ENCODE measurements at places on chromosomes 5 and 9. TPM values are rescaled to one million over a fixed set of nuclear protein-coding genes. Genes with fewer than 3 reads are reported as not detected.
A peak's percentile ranks its signal among the peaks of the same experiment; 100 is the strongest.

DNA sequence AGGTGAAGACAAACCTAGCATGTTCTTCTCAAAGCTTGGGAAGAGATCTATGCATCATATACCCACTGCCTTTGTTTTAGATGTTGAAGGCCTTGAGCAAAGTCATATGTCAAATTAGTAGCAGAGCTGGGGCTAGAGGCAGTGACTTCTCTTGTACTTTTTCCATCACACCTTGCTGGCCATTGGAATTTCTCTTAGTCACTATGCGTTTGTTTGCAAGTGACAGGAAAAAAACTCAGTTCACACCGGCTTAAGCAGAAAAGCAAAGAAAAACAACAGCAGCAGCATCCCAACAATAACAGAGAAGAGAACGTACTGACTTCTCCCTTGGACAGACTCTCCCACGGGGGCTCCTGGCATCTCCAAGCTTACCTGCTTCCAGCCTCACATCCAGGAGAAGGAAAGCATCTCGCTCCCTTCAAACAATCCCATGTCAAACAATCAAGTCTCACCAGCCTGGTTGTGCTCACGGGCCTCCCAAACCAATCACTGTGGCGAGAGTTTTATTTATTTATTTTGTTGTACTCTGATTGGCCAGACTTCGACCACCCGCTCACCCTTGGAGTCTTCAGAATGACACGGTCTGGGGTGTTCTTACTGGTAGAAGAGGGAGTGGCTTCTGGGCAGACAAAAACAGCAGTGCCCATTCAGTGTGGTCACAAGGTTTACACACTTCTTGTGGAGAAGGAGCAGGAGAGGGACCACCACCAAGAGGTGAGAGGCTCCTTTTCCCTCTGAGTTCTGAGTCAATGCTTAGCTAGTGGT lies 83.8 kb upstream of the STC2 start:
- H3K27ac ChIP-seq: no peak overlapping the region
- H3K27me3 ChIP-seq: peaks cover 2% of the 10 kb centered on the region
- H3K36me3 ChIP-seq: no peaks in the 10 kb centered on the region

The LCN2 gene
- not detected for total RNA-seq

GRCh38 chr5:95711501-95712346 lies 19.4 kb upstream of the RHOBTB3 start:
- peak overlapping the region; percentile 65 for H3K27ac ChIP-seq
- no peak overlapping the region for H3K4me3 ChIP-seq
- DNase-seq: no peak
- H3K4me1 ChIP-seq: peaks cover 8% of the 10 kb centered on the region
- no peaks in the 10 kb centered on the region for H3K27me3 ChIP-seq

The OR1Q1 gene
- not detected for total RNA-seq

The SLC45A2 gene
- total RNA-seq: not detected

GRCh38 chr9:133304477-133305377 lies 29.7 kb upstream of the ABO start:
- peaks cover 49% of the 10 kb centered on the region for H3K27me3 ChIP-seq
- H3K36me3 ChIP-seq: no peaks in the 10 kb centered on the region
- DNase-seq: no peak

The DEPDC1B gene
- total RNA-seq: not detected

DNA sequence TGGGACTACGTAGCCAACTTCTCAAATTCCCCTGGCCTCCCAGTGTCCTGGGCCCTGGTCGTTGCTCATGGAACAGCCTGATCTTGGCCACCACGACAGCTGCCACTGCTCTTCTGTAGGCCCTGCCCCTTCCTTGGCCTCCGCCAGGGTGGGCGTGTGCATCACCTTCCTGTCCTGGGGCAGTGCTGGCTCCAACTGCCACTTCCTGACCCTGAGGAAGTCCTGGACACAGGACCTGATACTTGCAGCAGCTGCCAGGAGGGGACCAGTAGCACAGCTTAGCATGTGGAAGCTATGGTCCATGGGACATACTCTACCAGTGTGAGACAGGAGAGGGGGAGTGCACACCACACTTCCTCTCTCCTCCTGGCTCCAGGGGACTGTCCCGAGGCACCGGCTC lies 145.2 kb downstream of the TENT4A start:
- peak overlapping the region; percentile 57 for H3K27ac ChIP-seq
- H3K4me3 ChIP-seq: no peak overlapping the region
- no peaks in the 10 kb centered on the region for H3K36me3 ChIP-seq
- peaks cover 12% of the 10 kb centered on the region for H3K4me1 ChIP-seq
- peak; percentile 67 for DNase-seq

The SLC36A3 gene
- total RNA-seq: not detected

The IFNB1 gene
- not detected for total RNA-seq

The C9orf50 gene
- not detected for total RNA-seq

- no peak for DNase-seq
- H3K27ac ChIP-seq: no peak overlapping the region
- H3K4me3 ChIP-seq: no peak overlapping the region
- H3K27me3 ChIP-seq: no peaks in the 10 kb centered on the region
Measured at GRCh38 chr5:79850941-79851340, 140.1 kb downstream of the MTX3 start.

- H3K4me1 ChIP-seq: no peaks in the 10 kb centered on the region
- H3K27ac ChIP-seq: no peak overlapping the region
- no peaks in the 10 kb centered on the region for H3K27me3 ChIP-seq
- H3K36me3 ChIP-seq: no peaks in the 10 kb centered on the region
- DNase-seq: no peak
Measured at GRCh38 chr9:103799959-103800358, 294.1 kb upstream of the SMC2 start.

DNA sequence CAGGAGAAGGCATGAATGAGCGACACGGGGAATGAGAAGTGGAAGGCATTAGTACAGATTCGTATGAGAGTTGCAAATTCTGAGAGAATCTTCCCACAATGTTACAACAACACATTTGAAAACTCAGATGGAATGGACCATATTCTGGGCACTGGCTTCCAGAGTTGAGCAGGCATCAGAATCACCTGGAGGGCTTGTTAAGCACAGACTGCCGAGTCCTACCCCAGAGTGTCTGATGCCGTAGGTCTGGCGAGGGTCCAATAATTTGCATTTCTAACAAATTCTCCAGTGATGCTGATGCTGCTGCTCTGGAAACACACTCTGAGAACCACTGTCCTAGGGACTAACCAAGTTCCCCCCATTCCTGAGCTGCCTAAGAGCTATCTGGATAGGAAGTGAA lies 2.9 kb upstream of the TLX3 start:
- peaks cover 3% of the 10 kb centered on the region for H3K27me3 ChIP-seq
- H3K4me1 ChIP-seq: peaks cover 17% of the 10 kb centered on the region
- H3K27ac ChIP-seq: no peak overlapping the region
- no peak for DNase-seq
- H3K36me3 ChIP-seq: no peaks in the 10 kb centered on the region

GRCh38 chr5:115657125-115657880 lies 31.5 kb upstream of the TMED7 start:
- H3K36me3 ChIP-seq: no peaks in the 10 kb centered on the region
- no peaks in the 10 kb centered on the region for H3K4me1 ChIP-seq
- no peak overlapping the region for H3K4me3 ChIP-seq
- no peak overlapping the region for H3K27ac ChIP-seq

DNA sequence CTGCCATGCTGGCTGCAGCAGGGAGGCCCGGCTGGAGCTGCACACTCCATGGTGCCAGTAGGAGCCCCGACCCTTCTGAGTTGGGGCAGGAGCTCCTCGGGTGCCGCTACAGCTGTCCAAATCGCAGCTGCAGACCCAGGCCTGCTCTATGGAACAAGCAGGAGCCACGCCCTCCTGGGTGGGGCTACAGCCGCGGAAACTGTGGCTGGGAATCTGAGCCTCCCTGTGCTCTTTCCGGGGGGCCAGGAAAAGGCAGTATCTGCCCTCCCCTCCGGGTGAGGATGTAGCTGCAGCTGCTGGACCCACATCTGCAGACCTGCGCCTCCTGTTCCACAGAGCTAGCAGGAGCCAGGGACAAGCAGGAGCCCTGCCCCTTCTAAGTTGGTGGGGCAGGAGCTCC lies 278.9 kb upstream of the ACTBL2 start:
- no peaks in the 10 kb centered on the region for H3K36me3 ChIP-seq
- no peaks in the 10 kb centered on the region for H3K4me1 ChIP-seq
- DNase-seq: no peak
- H3K27me3 ChIP-seq: no peaks in the 10 kb centered on the region

The PCDHGB2 gene
- total RNA-seq: 2.4 TPM

GRCh38 chr9:4530375-4530774 lies 40.1 kb downstream of the SLC1A1 start:
- H3K4me1 ChIP-seq: no peaks in the 10 kb centered on the region
- no peak overlapping the region for H3K4me3 ChIP-seq
- no peaks in the 10 kb centered on the region for H3K27me3 ChIP-seq
- no peak for DNase-seq

The MYOT gene
- 1,080 TPM for total RNA-seq

The GNA14 gene
- 1.1 TPM for total RNA-seq

The CDX1 gene
- total RNA-seq: not detected

The CCNO gene
- total RNA-seq: not detected

DNA sequence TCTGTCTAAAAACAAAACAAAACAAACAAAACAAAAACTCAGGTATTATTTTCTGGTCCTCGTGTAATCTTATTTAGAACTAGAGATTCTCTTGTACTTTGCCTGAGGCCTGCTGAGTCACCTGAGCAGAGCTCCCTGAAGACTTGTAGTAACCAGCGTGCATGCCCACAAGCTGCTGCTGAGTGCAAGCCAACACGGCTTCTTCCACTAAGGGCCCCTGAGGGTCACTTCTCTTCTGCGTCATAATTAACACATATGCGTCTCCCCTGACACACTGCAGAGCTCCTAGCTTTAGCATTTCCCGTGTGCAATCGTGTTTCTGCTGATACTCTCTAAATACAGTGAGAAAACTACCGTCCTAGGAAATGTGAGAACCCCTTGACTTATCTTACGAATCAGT lies 10.9 kb upstream of the NDFIP1 start:
- no peaks in the 10 kb centered on the region for H3K27me3 ChIP-seq
- H3K4me1 ChIP-seq: peaks cover 18% of the 10 kb centered on the region
- no peak overlapping the region for H3K27ac ChIP-seq
- no peak overlapping the region for H3K4me3 ChIP-seq
- no peaks in the 10 kb centered on the region for H3K36me3 ChIP-seq
- no peak for DNase-seq

DNA sequence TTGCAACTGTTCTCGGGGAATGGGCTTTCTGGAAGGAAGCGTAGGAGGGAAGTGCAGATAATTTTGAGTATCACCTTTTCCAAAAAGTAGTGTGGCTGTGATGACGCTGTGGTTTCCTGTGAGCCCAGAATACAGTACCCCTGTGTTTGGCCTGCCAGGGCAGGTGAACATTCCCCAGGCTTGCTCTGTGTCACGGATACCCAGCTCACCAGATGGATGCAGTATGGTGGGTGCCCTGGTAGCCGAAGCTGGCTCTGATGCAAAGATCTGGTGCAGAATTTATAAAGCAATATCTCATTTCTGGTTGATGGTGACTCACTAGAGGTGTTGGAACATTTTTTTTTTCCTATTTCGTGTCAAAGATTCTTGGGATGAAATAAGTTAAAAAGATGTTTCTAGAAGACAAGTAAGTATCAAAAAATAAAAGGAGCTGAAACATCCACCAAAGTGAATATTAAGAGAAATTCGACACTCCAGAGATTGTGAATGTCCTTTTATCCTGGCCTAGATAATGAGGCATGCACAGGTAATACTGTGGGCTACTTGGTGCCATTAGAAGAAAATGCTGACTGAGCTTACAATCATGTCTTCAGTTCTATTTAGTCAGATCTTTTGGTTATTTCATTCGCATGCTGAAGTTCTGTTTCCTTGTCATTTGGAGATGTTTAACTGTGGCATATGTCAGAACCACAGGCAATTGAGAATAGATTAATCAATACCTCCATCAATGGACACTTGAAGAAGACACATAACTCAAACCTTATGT lies 200.1 kb downstream of the GADD45G start:
- H3K36me3 ChIP-seq: no peaks in the 10 kb centered on the region
- DNase-seq: no peak
- no peaks in the 10 kb centered on the region for H3K4me1 ChIP-seq

DNA sequence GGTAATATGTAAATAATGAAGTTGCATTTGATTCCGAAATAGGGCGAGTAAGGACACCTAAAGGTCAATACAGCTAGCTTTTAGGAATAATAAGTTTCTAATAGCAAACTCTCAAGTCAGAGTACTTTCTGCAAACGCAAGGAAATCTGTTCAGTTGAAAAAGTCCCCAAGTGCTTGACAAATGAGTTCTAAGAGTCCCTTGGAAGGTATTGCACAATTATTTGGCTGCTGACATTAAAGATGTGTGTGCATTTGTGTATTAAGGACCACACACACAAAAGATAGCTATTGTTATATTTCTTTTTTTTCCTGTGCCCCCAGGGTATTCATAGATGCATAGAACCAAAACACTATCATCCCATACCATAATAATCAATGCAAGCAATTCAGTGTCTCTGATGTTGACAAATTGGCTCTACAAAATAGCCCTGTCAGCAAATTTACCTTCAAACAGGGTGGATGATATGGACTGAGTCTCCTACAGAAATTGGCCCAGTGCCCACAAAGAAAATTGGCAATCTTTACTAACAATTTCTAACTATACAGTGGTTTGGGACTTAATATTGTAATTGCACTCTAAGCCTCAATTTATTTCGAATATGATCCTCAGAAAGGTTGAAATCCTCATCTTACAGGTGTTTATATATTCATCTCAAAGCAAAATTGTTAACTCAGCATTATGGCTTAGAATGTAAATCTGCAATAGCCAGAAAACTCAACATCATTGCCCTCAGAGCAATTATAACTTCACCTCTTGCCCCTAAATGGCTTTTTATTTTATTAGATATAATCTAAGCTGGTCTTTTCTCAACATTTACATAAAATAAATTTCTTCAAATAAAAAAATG lies 827.2 kb downstream of the MAT2B start:
- H3K27me3 ChIP-seq: no peaks in the 10 kb centered on the region
- no peaks in the 10 kb centered on the region for H3K4me1 ChIP-seq
- H3K36me3 ChIP-seq: no peaks in the 10 kb centered on the region
- H3K27ac ChIP-seq: no peak overlapping the region
- no peak for DNase-seq
- no peak overlapping the region for H3K4me3 ChIP-seq

GRCh38 chr9:78566948-78567675 lies 270.2 kb downstream of the PSAT1 start:
- no peak overlapping the region for H3K4me3 ChIP-seq
- DNase-seq: no peak
- H3K27me3 ChIP-seq: no peaks in the 10 kb centered on the region
- no peak overlapping the region for H3K27ac ChIP-seq
- H3K4me1 ChIP-seq: no peaks in the 10 kb centered on the region
- H3K36me3 ChIP-seq: no peaks in the 10 kb centered on the region

GRCh38 chr9:32899181-32899580 lies 102.2 kb downstream of the APTX start:
- no peaks in the 10 kb centered on the region for H3K4me1 ChIP-seq
- H3K27ac ChIP-seq: no peak overlapping the region
- H3K36me3 ChIP-seq: no peaks in the 10 kb centered on the region
- no peak for DNase-seq

DNA sequence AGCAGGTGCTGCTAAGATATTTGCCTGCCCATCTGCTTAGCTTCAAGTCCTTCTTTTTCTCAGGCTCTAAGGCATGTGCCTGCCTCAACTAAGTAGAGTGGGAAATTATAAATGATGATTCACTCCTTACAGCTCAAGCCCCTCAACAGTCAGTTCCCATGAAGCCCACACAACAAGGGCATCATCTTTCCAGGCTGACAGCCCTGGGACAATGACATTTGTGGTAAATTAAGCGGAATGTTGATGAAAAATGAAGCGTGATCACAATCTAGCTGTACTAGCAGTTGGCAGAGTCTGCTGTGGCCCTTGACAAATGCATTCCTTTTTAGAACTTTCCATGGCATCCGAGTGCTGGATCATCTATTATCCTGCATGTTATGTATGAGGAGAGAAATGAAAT lies 548.6 kb downstream of the KIF4B start:
- H3K4me1 ChIP-seq: no peaks in the 10 kb centered on the region
- H3K27ac ChIP-seq: no peak overlapping the region
- DNase-seq: no peak
- H3K27me3 ChIP-seq: no peaks in the 10 kb centered on the region
- no peak overlapping the region for H3K4me3 ChIP-seq

Measured in psoas muscle (tissue), 8 donors.